Suppressor macrophage treated with lipopolysaccharide for 1 hour (primary cell): ENCODE measurements at places on chromosomes 16 and 17.
A peak's percentile ranks its signal among the peaks of the same experiment; 100 is the strongest.

GRCh38 chr17:18331879-18332278 is 16.8 kb downstream of the SMCR8 start:
- DNase-seq = no peak

- no peak for DNase-seq
Observed at GRCh38 chr17:19720631-19721426, 4.4 kb upstream of the SLC47A2 start.

DNA sequence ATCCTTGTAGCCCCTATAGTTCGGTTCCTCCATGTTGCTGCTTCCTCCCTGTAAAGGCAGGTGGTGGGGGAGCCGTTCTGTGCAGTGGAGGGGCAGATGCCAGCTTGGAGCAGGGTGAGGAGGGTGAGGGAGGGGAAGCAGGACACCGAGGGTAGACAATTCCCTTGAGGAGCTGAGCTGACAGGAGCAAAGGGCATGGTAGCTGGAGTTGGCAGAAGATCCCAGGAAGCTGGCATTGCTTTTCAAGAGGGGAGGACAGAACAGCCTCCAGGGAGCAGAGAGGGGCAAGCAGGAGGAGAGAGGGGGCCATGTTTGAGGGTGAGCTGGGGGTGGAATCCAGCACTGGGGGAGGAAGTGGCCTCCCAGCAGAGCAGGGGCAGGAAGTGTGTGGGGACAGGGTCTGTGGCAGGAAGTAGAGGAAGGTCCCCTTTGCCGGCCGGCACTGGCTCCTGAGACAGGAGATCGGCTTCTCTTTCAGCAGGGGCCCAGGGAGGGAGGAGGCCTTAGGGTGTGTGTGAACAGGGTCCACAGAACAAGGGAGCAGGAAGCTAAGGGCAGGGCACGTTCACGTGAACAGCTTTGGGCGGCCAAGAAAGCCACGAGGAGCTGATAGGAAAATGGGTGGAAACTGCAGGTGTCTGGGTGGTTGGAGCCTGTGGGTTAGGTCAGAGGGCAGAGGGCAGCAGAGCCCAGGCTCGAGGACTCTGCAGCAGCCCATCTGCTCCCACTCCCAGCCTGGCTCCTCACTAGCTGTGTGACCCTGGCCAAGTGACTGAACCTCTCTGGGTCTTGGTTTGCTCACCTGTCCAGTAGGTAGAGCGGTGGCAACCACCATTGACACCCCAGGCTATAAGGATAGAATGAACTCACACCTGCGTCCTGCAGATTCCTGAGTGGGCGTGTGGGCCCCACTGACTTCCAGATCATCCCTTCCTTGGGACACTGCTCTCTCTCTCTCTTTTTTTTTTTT is 17.5 kb upstream of the SPNS2 start:
- DNase-seq = peak; percentile 47

GRCh38 chr16:29663016-29663806 is at the start of gene SPN:
SPN (plus strand) TSS chr16:29663247; CDS start chr16:29663729, 482 bp downstream.
- DNase-seq = peak; percentile 65

DNA sequence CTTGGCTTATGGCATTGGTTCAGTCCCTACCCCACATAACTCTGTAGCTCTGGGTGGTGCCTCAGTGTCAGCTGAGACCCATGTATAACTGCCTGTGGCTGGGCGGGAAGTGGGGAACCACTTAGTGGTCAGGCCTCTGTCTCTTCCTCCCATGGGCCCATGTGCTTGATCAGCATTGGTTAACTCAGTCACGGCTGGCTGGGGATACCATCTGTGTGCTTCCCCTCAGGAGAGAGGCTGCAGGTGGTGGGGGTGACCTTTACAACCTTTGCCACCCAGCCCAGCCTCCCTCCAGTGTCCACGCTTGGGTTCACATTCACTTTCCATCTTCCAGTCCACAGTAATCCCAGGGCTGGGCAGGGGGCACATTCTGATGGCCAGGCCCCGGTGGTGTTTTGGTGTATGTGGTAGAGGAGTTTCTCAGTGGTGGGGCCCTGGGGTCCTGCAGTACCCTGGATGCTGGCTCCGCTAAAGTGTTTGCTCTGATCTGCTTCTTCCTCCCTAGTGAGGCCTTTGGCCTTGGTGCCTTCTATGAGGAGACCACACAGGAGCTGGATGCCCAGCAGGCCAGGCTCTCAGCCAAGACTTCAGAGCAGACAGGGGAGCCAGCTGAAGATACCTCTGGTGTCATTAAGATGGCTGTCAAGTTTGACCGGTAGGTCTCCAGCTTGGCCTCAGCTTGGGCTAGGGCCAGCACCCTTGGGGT is 10.2 kb upstream of the NFATC3 start:
- DNase-seq = peak; percentile 32

DNA sequence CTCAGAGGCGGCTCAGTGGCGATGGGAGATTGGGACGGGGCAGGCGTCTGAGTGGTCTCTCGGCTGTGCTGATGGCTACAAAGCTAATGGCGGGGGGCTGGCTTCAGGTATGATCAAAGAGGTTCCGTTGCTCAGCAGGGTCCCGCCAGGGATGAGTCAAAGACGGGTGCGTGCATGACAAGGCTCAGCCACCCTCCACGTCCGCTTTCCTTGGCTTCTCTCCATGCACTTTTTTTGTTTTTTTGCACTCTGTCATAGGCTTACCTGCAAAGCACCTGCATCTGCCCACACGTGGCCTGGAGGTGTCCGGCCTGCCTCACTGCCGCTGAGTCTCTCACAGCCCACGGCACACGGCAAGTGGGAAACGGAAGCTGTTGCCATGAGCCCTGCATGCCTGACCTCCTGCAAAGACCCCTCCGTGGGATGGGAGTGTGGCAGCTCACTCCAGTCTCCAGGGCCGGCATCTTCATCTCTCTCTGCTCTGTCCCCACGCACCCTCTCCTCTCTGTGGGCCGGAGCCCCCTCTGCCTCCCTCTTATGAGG is 85.5 kb upstream of the ZNF469 start:
- no peak for DNase-seq

DNA sequence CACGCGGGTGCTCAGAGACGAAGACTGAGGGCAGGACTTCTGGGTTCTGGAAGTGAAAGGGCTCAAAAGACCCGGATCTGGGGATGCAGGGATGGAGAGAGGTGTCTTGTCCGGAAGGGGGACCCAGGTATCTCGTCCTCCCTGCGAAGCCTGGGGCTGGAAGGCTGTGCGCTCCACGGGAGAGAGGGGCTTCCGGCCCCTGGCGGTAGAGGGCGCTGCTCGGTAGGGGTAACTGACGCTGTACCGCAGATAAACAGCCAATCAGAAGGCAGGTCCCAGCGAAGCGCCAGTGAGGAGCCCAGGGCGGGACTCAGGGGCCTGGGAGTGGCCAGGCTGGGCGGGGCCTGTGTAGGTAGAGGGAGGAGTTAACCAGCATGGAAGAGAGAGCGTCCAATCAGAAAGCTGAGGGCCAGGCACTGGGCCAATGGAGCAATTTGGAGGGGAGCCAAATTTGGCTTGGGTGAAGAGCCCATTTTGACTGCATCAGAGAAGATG is 804 bp downstream of the TGFB1I1 start:
- DNase-seq = peak; percentile 56

DNA sequence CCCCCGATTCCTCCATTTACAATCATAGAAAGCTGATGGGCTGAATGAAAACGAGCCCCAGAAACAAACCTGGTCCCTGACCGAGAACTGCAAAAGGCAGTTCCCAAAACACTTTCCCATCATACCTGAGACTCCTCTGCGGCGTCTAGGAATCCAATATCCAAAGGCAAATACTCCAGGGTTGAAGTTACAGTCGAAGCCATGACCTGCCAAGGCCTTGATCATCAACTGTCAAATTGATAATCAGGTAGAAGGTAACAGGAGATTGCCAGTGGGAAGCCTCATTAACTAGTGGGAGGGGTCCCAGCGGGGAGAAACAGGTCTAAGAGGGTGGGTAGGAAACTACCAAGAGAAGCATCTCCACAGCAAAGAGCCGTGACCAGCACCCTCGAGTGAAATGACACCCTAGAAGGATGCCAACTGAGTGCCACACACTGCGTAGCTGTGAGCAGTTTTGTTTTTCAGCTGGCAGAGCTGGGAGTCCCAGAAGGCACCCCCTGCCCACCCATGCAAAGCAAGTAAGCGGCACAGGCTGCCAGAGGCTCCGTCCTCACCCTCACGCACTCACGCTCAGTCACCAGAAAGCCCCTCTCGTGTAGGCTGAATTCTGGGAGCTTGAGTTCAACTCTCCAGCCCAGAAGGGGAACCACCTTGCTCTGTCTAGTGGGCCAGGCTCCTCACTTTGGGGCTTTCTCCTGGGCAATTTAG is 146.1 kb downstream of the GAS7 start:
- peak; percentile 68 for DNase-seq

DNA sequence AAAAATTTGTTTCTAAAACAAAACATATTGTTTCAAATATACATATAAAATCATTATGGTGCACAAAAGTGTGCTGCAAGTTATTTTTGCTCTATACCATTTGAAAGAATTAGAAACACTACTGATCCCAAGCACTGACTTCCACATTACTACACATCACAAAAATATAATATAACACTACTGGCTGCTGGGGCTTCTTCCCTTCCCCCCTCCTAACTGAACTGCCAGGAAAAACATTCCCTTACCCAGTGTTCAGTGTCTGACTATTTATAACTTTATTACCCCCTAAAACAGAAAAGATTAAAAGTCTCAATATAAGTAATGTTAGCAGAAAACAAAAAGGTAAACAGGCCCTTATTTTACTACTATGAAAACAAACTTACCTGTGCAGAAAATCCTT is 36.9 kb downstream of the GPATCH8 start:
- no peak for DNase-seq

DNA sequence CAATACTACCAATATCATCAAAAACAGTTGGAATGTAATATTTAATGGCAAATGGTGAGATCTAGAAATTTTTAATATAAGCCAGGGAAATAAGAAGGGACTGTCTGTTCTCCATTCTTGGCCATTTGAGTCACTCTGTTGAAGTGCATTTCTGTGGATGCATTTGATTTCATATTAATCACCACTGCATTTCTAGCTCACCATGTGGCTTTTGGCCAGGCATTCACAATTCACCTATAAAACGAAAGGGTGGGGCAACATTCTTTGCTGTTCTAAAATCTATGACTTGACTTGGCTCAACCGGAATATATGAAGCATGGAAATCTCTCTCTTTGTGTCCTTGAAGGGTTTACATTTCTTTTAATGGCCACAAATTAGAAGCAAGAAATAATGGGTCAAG is 483.0 kb downstream of the SLC39A11 start:
- no peak for DNase-seq

DNA sequence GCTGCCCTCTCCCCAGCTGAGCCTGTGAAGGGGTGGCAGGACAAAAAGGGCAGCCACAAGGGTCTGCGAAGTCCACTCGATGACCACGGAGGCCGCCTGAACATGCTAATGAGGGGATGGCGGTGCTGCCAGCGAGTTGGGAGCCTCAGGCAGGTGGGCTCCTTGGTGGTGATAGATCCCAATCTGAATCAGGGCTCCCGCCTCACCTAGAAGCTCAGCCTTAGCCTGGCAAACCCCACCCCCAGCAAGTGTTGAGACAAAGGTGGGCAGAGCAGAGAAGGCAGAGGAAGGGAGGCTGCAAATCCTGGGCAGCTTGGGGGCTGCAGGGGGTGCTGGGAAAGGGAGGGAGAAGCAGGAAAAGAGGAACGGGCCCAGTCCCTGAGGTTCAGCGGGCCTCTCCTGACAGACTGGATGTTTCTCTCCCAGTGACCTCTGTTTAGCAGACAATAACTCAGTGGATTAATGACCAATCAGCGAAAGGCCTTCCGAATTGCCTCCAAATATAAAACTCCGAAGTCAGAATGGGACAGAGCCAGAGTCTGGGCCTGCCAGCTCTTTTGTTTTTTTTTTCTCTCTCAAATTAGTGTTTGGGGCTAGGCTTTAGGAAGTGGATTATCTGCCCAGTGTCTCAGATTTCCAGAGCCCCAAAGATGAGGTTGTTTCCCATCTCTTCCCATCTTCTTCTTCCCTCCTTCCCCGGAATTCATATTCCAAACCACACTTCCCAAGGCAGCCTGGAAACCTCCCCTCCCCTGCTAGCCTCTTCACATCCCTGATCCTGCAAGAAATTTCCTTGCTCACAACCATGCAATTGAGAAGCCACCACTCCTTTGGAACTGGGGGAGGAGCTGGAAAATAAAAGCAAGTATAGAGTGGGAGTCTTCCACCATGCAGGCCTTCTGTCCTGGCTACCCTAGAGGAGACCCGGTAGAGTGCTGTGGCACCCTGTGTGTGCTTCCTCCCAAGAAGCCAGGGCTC is 15.2 kb upstream of the HOXB2 start:
- no peak for DNase-seq

GRCh38 chr16:78005881-78006280 is 16.5 kb upstream of the CLEC3A start:
- peak; percentile 25 for DNase-seq

DNA sequence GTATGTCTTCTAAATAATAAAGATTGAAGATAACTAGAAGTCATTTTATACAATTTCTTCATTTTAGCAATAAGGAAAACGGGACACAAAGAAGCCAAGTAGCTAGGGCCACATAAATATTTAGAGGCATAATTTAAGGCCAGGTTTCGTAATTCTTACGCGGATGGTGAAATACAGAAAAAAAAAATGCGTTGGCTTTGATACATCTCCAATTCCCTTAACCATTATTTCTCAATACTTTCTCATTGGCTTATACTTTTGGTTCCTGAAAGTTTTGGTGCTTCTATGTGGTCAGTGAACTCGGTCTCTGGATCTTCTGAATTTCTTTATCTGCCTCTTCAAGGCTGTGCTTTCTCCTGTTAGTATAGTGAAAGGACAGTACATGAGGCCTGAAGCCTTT is 888.1 kb downstream of the KCNJ2 start:
- peak; percentile 35 for DNase-seq

DNA sequence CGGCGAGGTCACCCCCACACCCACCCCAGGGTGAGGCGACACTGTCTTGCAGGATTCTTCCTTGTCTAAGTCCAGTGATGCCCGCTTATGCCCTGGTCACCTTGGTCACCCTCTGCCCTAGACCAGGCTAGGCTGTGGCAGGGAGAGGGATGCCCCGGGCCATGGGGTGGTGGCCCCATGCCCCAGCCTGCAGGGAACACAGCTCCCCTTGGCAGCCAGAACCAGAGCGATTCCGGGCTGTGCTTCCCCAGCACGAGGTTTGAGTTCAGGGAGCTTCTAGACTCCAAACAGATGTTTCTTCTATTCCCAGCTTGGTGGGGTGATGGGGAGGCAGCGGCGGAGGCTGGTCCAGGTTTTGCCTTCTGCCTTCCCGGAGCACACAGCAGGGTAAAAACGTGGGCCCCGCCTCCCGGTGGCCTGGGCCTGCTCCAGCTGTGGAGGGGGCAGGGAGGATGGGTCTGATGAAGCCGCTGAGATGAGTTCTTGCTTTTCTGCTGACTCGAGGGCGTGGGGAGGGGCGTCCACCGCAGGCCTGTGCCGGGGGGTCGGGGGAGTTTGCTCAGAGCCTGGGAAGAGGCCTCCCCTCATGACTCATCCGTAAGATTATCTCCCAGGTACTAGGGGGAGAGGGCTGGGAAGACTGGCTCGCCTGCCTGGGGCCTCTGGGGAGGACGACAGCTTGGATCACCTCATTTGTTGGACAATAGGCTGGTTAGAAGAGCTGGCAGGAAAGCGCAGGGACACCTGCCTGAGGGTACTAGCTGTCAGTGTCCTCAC is 15.4 kb downstream of the SMTNL2 start:
- DNase-seq = no peak

GRCh38 chr17:41052566-41052965 is 2.5 kb downstream of the KRTAP2-2 start:
- no peak for DNase-seq

- no peak for DNase-seq
Observed at GRCh38 chr17:59439741-59440211, 108.3 kb downstream of the YPEL2 start.
